ENCODE measurements at places on chromosomes 13 and 19.

DNA sequence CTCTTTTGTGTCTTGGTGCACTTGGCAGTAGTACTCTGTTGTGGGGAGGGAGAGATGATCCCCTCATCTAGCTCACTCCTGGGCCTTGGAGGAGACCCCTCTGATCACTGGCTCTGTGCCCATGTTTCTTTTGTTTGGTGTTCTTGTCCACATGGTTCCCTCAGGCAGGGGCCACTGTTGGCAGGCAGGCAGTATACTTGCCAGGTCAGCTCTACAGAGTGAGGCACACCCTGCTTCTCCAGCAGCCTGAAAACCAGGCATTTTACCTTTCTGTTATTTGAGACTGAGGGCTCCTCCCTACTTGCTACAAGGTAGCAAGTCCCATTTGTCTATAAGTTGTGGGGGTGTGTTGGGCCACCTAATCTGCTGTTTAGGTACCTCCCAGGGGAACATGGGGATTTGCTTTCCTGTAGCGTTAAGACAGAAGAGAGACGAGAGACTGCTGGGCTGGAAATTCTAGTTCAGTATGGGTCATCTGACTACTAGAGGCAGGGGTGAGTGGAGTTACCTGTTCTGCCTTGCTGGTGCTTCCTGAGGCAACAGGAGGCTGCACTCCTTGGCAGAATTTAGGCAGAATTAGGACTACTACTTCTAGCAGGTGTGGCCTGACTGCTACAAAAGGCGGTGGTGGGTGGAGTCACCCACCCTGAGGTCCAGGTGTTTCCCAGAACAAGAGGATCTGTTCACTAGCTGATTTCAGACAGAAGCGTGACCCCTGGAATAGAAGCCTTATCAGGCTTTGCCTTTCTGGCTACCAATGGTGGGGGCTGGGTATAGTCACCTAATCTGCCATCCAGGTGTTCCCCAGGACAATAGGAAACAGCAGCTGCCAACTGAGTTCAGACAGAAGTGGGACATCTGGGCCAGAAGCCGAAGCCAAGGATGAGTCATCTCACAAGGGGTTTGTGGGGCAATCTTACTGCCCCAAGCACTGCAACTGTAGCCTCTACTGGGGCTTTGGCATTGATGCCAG lies 843.0 kb upstream of the ATXN8OS start:
- DNase-seq, result no peak

DNA sequence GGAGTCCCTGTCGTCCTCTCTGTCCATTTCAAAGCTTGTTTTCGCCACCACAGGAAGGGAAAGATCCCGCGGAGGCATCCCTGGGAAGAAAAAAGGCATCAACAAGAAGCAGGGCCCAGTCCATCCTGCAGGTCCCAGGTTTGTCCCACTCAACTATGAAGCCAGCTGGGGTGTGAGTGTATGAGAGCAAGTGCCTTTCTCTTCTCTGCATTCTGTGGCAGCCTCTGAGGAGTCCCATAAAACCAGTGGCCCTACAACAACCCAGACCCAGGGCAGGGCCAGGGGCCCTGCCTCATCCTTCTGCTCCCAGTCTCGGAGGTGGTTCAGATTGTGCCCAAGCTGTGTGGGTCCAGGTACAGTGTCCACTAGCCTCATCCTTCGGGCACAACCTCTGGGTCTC lies 18.9 kb downstream of the PEG3 start:
- DNase-seq, result no peak

DNA sequence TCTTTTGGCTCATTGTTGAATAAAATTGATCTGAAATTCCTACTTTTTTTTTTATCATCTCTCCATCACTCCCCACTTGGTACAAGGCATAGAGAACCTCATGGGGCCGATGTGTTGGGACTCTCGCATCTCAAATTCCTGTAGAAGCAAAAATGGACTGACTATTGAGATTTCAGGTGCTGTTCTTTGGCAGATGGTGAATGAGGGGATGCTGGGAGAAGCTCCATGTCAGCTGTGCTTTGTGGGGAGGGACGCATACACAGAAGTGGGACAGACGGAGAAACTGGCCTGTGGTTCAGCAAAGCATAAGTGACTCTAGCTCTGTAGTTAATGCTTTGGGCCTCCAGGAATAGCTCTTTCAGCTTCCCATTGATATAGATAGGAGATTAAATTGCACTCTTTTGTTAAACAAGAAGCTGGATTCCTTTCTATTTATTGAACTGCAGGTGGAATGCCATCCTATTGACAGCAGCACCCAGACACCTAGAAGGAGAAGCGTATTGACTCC lies 194.5 kb upstream of the RNF113B start:
- DNase-seq, result no peak

DNA sequence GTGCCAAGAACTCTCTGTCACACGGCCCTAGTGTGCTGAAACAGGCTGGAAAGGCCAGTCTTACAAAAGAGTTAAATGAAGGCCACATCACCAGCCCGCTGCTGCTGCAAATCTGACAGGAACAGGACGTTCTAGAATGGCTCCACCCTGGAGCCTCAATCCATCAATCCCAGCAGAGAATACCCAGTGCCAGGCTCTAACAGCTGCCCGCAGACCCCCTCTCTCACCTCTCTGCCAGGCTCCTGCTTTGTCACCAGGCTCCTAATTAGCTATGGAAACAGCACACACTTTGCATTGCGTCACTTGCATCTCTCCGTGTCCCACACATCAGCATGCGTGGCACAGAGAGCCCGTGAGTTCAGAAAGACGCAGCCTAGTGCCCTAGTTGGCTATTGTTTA lies 314.1 kb downstream of the FOXO1 start:
- no peak for DNase-seq

DNA sequence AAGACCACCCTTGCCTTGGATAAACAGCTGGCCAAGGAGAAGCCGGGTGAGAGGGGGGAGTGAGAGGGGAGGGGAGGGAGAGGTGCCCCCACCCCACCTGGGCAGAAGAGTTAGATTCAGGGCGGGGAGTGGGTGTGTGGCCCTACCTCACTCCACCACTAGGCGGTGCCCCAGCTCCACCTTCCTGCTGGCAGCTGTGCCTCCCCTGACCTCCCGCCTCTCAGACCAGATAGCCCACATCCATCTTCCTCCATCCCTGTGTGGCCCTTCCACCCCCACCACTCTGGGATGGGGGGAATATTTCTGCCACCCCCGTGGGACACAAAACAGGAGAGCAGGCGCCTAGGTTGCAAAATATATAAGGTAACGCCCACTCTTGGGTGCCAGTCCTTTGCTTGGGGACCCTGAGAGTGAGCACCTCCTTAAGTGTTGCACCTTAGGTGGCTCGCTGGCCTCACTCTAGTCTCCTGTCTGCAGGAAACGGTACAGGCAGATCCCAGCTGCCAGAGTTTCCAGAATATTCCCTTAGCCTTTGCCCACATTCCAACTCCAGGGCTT lies 13.8 kb upstream of the EHD2 start:
- DNase-seq, result peak; percentile 51

DNA sequence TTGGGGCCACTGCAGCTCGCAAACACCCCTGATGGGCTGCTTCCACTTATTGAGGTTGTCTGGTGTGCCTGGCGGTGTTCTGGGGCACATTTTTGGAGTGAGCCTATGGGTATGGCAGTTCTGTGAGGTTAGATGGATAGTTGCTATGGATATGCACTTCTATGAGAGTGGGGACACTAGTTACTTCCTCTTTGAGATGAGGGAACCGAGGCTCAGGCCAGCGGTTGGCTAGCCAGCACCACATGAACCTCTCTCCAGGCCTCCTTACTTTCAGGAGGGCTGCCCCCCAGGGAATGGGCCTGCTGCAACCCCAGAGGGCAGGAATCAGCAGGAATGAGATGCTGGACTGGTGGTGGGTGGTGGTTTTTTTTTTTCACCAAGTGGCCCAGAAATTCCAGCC lies 13.5 kb upstream of the PRR19 start:
- no peak for DNase-seq

- DNase-seq, result no peak
These were observed 65.4 kb downstream of the KCTD12 start for GRCh38 chr13:76820759-76821158.

GRCh38 chr13:99977334-99977911 lies 4.2 kb upstream of the ZIC2 start:
- DNase-seq, result no peak

DNA sequence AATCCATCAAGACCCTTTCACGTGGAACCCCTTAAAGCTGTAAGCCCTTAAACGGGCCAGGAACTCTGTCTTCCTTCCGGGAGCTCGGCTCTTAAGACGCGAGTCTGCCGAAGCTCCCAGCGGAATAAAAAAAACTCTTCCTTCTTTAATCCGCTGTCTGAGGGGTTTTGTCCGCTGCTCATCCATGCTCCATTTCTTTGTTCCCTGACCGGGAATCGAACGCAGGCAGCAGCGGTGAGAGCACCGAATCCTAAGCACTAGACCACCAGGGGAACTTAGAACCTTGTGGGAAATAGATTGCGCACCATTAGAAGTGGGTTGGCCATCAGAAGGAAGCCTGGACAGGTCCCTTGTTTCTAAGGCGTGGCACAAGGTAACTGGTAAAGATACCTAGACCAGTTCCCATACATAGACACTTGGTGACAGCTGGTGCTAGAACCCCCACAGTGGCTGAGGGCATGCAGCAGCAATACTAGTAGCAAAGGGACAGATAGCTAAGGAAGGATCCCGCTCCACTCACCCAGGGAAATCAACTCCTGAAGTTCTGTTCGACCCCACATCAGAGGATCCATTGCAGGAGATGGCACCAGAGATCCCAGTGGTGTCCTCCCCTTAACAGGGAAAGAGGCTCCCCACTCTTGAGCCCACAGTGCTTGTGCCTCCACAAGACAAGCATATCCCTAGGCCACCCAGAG lies 1.5 kb upstream of the RGCC start:
- DNase-seq, result no peak

- no peak for DNase-seq
These were observed 19.6 kb downstream of the ARHGAP35 start for GRCh38 chr19:46880431-46880830.

- DNase-seq, result no peak
These were observed 14.6 kb downstream of the ACER1 start for GRCh38 chr19:6318772-6319171.

- DNase-seq, result no peak
These were observed 28.1 kb downstream of the MYO16 start for GRCh38 chr13:108657519-108657918.

DNA sequence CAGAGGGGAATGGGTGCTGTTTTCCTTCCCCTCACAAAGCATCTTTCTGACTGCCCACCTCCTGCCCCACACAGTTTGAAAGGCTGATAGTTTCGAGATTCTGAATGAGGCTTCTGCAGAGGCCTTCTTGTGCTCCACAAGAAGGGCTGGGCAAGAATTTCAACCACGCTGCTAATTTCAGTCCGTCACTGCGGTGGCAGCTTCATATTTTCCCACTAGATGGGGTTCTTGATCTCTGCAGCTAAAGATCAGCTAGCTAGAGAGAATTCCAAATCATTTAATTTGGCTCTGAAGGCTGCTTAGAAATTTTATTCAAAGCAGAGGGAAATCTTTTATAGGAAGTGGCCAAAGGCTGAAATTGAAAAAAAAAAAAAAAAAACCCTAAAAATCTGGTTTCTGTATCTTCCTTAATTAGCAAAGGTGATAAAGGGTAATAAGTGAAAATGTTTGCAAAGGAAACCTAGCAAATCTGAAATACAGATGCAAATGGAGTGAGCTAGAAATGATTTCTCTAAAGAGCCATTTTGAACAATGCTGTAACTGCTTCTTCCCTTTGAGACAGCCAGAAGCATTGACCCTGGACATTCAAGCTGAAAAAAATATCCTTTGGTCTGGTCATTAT lies 38.0 kb upstream of the C13orf42 start:
- DNase-seq, result no peak

- no peak for DNase-seq
These were observed 10.6 kb downstream of the ATP11A start for GRCh38 chr13:112700291-112701060.

- no peak for DNase-seq
These were observed 25.6 kb downstream of the EPS15L1 start for GRCh38 chr19:16446108-16446723.

DNA sequence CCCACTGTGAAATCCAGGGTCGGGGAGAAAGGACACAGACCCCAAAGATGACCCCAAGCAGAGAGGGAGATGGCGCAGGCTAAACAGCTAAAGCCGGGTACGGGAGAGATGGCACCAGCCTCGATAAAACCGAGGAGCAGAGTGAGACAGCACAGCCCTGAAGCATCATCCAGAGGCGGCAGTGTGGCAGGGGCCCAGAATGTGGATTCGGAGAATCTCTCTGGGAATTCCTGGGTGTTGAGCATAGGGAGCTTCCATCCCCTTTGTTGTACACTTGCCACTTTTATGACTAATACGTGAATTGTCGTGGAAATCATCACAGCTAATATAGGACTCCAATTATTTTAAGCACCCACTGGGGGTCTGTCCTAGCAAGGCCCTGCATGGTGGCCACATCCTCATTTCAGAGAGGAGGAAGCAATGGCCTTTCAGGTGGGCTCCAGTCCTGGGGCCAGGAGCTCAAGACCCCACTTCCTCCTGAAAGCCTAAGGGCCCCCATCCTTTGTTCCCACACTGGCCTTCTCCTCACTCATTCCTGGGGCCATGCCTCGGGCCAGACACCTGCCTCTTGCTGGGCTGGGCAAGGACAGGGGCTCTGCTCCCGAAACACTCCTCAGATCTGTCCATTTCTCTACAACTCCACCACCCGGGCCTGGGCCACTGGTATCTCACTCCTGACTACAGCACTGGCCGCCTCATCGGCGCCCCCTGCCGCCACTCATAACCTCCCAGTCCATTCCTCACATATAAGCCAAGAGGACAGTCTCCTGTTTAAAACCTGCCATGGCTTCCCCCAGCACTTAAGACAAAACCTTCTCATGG lies 29.3 kb upstream of the ATP1A3 start:
- DNase-seq, result no peak

DNA sequence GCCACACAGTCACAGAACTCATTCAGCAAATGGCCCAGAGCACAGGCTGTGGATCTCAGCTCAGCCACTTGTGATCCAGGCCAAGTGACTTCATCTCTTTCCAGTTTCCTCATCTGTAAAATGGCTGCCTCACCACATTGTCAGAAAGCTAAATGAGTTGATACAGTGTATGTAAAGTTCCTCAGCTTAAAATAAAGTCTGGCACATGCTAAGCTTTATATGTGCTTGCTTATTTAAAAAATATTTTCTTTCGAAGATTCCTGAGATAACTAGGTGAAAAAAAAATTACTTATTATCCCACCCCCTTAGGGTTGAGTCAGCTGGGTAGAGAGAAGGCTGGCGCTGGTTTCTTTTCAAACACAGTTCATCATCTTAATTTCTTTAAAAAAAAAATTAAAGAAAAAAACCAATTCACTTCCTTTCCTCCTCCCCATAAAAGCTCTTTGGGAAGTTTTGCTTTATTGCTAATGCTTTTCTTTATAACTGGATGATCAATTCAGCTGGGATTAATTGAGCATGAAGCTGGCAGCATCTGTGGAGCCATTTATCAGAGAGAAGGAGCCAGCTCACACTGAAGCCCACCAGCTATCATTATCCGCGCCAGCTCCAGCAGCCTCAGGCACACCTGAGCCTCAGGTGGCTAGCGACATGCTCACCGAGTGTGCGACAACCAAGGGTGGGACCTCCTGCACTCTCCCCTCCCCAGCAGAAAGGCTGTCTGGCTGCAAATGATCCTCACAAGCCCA lies 354.9 kb downstream of the FOXO1 start:
- no peak for DNase-seq

DNA sequence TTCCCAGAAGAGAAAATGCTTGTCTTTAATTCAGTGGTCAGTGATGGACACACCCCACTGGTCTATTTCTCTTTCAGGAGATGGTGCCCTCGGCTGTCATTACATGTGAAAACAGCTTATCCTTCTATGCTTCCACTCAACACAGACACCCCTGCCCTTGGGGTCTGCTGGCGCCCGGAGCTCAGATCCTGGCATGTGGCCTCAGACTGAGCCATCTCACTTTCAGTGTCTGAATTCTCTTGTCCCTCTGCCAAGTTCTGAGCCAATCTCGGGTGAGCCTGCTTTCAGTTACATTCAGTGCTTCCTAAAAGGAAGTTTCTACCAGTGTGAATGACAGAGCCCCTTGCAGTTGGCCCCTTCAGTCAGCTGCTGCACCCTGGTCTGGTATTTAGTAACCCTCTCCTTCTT lies 293.6 kb downstream of the DNAJC15 start:
- DNase-seq, result no peak

Measured in activated CD4-positive, alpha-beta T cell treated with anti-CD3 and anti-CD28 coated beads, Interleukin-2, amount 50 U/mL, for 4 hours (primary cell).